WTC11 (cell line): ENCODE measurements at places on chromosomes 2 and 18.

DNA sequence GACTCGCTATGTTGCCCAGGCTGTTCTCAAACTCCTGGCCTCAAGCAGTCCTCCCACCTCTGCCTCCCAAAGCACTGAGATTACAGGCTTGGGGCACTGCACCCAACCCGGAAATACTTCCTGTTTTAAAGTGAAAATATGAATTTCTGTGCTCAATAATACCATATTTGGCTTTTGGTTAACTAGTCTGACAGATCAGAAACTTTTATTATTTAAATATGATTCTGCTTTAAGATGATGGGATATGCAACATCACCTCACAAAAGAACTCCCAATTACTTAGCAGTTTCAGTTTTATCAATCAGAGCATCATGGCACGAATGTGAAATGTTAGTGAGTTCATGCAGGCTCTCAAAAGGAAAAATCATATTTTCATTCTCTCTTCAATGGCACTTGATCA is 120.6 kb downstream of the PTRHD1 start:
- DNase-seq: no peak

- no peak for DNase-seq
These were observed 6.8 kb downstream of the ADCYAP1 start for GRCh38 chr18:911486-911885.

GRCh38 chr2:45818591-45818990 is 167.1 kb downstream of the PRKCE start:
- no peak for DNase-seq

- no peak for DNase-seq
These were observed 6.9 kb upstream of the POU3F3 start for GRCh38 chr2:104846786-104847585.

GRCh38 chr18:79380816-79381806 is 14.6 kb upstream of the NFATC1 start:
- peak; percentile 91 for DNase-seq

GRCh38 chr2:241088376-241088775 is 13.7 kb downstream of the MTERF4 start:
- no peak for DNase-seq

- peak; percentile 84 for DNase-seq
These were observed 189.8 kb downstream of the SNTG2 start for GRCh38 chr2:1140389-1141003.

- DNase-seq: no peak
These were observed 14.9 kb upstream of the TMEM18 start for GRCh38 chr2:691821-692761.

DNA sequence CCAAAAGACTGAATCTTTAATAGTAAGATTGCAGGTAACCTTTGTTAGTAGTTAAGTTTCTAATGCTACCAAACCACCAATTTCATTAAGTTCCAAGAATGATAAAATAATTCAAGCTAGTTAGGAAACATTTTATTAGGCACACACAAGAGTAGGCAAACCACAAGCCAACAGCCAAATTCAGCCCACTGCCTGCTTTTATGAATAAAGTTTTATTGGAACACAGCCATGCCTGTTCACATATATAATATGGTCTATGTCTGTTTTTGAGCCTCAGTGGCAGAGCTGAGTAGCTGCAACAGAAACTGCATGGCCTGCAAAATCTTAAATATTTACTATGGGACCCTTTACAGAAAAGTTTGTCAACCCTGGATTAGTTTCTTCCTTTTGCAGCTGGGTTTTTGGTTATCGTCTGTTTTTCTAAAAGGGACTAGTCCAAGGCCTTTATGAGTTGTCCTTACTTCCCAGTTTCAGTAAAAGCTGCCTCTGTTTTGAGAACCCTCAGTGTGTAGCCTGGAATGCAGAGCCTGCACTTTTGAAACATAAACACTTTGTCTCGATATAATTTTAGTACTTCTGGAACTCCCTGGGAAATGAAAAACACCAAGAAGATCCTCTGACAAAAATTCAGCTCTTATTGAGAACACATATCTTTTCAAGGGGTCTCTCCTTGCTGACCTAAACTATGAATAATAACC is 39.1 kb downstream of the FRZB start:
- no peak for DNase-seq

DNA sequence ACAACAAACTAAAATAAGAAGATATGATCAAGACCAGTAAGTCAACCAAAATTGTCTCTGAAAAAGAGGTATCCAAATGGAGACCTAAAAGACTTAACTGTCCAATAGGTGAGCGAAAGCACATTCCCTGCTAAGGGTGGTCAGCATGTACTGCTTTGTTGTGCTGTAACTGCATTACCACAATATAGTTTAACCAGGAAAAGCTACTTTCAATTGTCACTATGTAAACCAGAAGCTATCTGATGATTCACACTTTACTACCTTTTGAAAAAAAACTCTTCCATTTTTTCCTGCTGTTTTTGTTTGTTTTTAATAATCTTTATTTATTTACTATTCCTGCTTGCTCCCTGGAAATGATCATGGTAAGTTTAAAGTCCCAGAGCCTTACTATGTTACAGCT is 36.1 kb downstream of the ASXL2 start:
- DNase-seq: no peak

DNA sequence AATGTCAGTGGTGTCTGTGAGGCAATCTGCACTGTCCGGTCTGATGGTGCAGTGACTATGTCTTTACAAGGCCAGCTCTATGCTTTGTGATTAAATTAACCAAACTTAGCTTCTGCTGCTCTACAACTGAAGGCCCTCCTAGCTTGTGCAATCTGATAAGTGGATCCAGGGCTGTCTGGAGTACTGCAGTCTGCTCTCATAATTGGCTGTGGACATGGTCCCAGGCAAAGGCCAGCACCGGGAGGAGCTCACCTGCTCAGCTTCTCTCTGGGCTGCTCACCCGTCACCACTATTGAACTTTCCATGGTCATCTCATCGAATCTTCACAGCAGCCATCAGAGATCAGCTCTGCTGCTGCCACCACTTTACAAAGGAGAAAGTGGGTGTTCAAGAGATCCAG is 13.0 kb upstream of the APCDD1 start:
- DNase-seq: no peak

GRCh38 chr2:220270481-220271070 is 643.1 kb downstream of the SLC4A3 start:
- DNase-seq: no peak

GRCh38 chr2:62292190-62292589 is 96.3 kb downstream of the B3GNT2 start:
- DNase-seq: no peak

DNA sequence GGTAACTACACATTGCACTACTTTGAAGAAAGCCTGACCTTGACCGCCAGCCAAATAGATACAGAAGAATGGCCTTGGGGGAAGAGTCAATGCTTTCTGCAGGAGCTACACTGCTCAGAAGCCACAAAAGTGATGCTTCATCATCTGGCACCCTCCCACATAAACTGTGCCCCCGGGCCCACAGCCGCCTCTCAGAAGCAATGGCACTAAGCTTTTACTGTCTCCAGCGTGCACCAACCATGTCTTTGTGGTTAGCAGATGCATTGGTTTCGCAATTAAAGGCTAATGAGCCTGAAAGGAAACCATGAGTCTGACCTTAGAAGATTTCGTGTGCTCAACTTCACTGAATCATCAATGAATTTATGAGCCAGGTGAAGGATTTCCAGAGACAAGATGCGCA is 209.4 kb upstream of the TRIB2 start:
- no peak for DNase-seq

DNA sequence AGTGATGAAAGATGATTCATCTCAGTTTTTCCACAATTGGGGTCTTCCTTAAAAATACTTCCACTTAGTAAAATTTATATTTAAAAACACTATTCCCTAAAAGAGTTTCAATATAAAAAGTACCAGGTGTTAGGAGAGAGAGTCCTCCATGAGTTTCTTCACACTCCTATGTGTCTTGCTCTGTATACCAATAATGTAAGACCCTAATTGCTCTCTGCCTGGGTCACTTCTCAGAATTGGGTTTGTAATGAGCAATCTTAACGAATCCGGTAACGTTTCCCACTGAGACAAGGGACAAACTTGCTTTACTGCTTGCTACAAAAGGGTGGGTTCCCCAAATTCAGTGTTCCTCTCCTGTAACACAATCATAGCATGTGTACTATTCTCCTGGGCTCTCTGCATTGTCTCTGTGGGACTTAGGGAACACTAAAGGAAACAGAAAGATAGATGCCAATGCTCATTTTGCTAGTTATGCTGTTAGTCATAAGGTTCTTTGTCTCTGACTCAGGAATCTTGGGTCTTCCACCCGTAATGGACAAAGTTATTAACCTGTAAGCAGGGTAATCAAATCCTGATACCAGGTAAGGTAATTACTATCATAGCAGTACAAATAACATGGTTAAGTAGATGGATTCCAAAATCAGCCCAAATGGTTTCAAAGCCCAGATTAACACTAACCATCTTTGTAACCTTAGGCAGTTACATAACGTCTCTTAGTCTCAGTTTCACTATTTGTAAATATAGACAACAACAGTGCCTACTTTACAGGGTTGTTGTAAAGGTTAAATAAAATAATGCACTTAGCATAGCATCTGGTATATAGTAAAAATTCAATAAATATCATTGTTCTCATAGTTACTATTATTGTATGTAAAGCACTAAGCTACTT is 46.3 kb downstream of the ITSN2 start:
- no peak for DNase-seq

GRCh38 chr2:149924028-149924427 is 336.5 kb upstream of the MMADHC start:
- DNase-seq: no peak

GRCh38 chr18:49814147-49814499 is 790 bp upstream of the ACAA2 start:
- DNase-seq: peak; percentile 57

- no peak for DNase-seq
These were observed 193.1 kb upstream of the TMEM200C start for GRCh38 chr18:6088432-6088831.

DNA sequence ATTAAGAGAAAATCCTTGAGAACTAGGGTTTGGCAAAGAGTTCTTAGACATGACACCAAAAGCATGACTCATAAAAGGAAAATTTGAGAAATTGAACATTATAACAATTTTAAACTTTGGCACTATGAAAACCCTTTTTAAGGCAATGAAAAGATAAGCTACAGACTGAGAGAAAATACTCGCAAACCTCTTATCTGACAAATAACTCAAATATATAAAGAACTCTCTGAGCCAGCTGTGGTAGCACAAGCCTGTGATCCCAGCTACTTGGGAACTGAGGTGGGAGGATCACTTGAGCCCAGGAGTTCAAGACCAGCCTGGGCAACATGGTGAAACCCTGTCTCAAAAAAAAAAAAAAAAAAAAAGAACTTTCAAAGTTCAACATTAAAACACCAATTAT is 70.5 kb downstream of the FAM168B start:
- no peak for DNase-seq

GRCh38 chr2:132697556-132698205 is 27.7 kb upstream of the LYPD1 start:
- no peak for DNase-seq

GRCh38 chr2:176575237-176575744 is 306.0 kb downstream of the MTX2 start:
- no peak for DNase-seq

DNA sequence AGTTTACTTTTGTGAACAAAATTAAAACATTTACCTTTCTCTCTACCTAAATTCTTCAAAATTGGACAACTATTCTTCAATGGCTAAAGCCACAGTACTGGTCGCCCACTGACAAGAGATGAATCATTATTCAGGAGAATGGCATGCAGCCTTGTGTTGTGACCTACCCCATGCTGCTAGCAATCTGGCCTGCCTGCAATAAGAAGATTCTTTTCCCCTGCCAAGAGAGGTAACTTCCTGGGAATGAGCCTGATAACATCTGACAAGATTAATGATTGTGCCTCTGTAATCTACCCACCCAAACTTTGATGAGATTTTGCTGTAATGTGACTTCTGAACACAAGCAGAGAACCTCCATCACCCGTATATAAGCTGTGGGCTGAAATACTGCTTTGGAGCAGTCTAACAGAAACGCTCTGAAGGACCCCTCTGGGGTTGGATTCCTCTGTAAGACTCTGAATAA is 47.0 kb upstream of the ST3GAL5 start:
- DNase-seq: peak; percentile 30

DNA sequence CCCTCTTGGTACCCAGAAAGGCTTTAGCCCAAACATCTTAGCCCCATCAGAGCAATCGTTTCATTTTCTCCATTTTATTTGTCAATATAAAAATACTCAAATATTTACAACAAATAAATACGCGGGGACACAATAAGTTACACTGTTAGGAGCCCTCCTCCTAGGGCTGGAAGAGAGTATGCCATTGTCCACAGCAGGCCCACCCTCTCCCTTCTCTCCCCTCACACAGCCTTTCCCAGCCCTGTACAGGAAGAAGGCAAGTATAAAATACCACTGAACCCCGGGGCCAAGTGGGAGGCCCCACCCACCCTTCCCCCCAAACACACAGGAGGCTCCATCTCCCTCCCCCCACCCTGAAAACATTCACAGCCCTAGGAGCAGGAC is 1.9 kb upstream of the ANKRD39 start:
- no peak for DNase-seq

- DNase-seq: no peak
These were observed 202.8 kb upstream of the THUMPD2 start for GRCh38 chr2:39981883-39982311.

GRCh38 chr18:51150113-51150700 is 47.3 kb downstream of the MEX3C start:
- no peak for DNase-seq

GRCh38 chr2:20165677-20166509 is 59.0 kb downstream of the SDC1 start:
- no peak for DNase-seq

- no peak for DNase-seq
These were observed 127.2 kb upstream of the EML6 start for GRCh38 chr2:54595999-54596902.

GRCh38 chr2:88658326-88658725 is 31.1 kb upstream of the EIF2AK3 start:
- no peak for DNase-seq

DNA sequence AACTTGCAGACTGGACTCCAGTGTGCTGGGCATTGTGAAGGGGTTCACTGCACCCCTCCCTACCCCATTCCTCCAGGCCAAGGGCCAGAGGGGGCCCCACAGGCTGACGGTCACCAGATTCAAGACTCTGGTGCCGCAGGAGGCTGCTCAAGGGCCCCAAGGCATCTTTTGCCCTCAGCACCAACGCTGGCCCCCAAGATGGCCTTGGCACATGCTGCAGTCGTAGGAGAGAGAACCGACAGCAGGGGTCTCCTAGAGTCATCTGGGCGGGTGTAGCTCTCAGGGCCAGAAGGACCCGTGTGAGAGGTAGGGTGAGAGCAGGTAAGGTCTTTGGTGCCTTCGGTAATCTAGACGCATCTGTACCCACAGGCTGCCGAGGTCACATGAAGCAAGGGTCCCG is 18.7 kb upstream of the ODC1 start:
- no peak for DNase-seq

DNA sequence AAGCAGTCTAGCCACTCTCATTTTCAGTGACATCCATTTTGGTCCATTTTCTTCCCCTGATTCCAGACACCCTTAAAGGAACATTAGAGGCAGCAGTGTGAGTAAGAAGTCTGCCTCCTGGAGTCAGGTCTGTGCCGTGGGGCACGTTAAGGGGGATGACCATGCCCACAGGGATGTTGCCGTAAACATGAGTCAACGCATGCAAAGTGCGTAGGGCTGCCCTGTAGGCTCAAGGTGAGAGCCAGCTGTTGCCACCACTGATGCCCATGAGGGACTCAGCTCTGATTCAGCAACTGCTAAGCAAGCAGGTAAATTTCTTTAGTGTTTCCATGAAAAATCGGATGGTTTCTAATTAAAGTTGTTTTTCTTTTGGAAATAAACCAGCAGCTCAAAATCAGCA is 61.4 kb upstream of the TFCP2L1 start:
- no peak for DNase-seq

- no peak for DNase-seq
These were observed 6.4 kb upstream of the PTPN4 start for GRCh38 chr2:119753041-119753929.

GRCh38 chr18:55830544-55830943 is 242.6 kb upstream of the TCF4 start:
- no peak for DNase-seq
